ENCODE measurements at places on chromosomes 3 and 15. TPM values are rescaled to one million over a fixed set of nuclear protein-coding genes. Genes with fewer than 3 reads are reported as not detected.

CHRNB4 gene
- total RNA-seq: not detected

TMEM207 gene
- total RNA-seq: not detected

NDN gene
- 1.3 TPM for total RNA-seq

DPPA4 gene
- 0.06 TPM for total RNA-seq

SUSD5 gene
- not detected for total RNA-seq

C3orf20 gene
- total RNA-seq: 0.08 TPM

PPARG gene
- 0.53 TPM for total RNA-seq

SPRED1 gene
- total RNA-seq: 1.3 TPM

P2RY14 gene
- total RNA-seq: 0.65 TPM

MAP6D1 gene
- 3.3 TPM for total RNA-seq

UROC1 gene
- total RNA-seq: not detected

LNP1 gene
- 1.3 TPM for total RNA-seq

TRAT1 gene
- 23.5 TPM for total RNA-seq

MYO1E gene
- total RNA-seq: 51.9 TPM

FETUB gene
- total RNA-seq: not detected

MASP1 gene
- not detected for total RNA-seq

LIPC gene
- 1.0 TPM for total RNA-seq

GOLGA6A gene
- total RNA-seq: not detected

HTR3D gene
- not detected for total RNA-seq

SYNPR gene
- total RNA-seq: not detected

CCDC14 gene
- total RNA-seq: 34.0 TPM

TRPM1 gene
- total RNA-seq: not detected

AMOTL2 gene
- total RNA-seq: not detected

TMEM108 gene
- not detected for total RNA-seq

PPP1R14D gene
- total RNA-seq: not detected

ABI3BP gene
- not detected for total RNA-seq

UTS2B gene
- not detected for total RNA-seq
